ENCODE measurements at places on chromosomes 13 and 19.

- DNase-seq, result no peak
Observed at GRCh38 chr13:113404723-113405471, 41.0 kb upstream of the GRTP1 start.

- peak; percentile 28 for DNase-seq
Observed at GRCh38 chr13:107743983-107744382, 471.4 kb downstream of the LIG4 start.

- DNase-seq, result no peak
Observed at GRCh38 chr19:1079566-1080111, 12.7 kb downstream of the ARHGAP45 start.

- DNase-seq, result peak; percentile 96
Observed at GRCh38 chr13:51590971-51591627, 6.8 kb downstream of the WDFY2 start.

DNA sequence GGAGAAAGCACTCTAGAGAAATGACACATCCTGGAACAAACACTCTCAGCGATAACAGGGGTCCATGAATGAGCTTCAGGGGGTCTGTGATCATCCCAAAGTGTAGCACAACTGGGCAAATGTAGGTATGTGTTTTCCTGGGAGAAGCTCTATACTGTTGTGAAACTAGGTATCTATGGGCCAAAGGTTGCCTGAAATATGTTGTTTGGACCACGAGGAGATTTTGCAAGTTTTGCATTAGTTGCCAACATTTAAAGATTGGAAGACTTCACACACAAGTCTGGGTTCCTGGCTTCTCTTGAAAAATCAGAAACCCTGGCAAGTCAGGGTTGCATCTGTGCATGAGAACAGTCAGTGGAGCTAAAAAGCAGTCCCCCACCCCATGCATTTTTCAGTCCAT is 26.7 kb upstream of the POU2F2 start:
- DNase-seq, result no peak

DNA sequence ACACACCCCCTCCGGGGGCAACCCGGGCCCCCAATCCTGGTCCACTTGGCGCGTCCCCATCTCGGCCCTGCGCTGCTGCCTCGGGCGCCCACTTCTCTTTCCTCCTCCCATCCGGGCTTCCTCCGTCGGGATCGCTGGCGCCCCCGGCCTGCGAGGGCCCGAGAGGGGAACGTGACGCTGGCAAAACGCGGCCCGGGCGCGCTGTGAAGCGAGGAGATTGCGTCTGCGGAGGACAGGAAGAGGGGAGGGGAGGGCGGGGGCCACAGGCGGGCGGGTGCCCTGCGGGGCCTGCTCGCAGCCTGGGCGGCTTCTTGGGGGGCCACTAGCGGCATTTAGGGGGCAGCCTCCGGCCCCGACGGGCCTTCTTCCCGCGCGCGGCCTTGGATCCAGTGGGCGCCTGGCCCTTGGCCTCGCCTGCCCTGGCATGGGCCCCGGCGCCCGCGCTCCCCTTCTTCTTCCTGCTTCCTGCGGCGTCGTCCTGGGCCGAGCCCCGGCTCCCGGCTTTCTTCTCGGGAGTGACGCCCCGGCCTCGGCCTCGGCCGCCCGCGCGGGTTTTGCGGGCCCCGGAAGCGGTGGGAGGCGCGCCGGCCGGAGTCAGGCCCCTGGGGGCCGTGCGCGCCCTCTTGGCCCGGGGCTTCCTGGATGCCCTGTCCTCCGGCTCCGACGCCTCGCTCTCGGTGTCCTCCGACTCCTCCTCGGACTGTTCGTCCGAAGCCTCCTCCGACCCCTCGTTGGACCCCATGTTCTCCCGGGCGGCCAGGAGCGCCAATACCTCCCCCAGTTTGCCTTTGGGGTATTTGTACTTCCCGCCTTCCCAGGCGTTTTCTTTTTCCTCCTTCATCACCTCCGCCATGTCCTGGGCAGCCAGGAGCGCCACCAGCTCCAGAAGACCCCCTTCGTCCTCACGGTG is 2.2 kb downstream of the PNMA8B start:
- no peak for DNase-seq

DNA sequence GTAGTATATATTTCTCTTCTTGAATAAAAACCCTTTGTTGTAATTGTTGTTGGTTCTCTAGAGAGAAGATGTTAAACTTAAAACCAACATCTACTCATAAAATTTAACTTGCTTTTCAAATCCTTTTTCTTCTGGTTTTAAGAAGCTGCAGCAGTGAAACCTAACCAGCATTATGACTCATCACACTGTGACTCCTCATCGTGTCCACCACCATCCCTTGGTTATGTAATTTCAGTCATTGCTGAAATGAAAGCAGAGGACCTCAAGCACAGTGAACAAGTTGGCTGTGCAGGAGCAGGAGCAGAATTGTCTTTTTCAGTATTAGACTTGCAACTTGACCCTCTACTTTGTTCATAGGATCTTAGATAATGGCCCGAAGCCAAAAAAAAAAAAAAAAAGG is 64.9 kb upstream of the HTR2A start:
- DNase-seq, result peak; percentile 41

GRCh38 chr19:54572696-54573311 is 786 bp upstream of the LILRA2 start:
- DNase-seq, result no peak

- DNase-seq, result no peak
Observed at GRCh38 chr19:5580161-5580571, 12.4 kb upstream of the TINCR start.

DNA sequence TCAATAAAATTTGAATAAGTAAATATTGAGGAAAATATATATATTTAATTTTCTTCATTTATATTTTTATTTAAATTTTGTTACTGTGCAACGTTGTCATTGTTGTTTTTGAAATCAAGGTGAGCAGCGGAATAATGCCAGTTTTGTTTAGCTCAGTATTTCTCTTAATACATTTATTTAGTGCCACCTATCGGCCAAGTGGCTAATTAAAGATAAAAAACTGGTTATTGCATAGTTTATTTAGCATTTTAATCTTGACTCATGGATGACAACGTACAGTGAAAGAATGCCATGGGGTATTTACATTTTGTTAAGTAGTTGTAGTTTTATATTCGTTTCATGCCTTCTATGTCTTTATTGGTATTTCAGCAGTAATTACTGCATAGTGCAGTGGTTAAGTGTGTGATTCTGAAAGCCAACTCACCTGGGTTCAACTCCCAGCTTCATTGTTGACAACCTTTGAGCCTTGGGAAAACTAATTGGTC is 265.9 kb downstream of the MYO16 start:
- no peak for DNase-seq

DNA sequence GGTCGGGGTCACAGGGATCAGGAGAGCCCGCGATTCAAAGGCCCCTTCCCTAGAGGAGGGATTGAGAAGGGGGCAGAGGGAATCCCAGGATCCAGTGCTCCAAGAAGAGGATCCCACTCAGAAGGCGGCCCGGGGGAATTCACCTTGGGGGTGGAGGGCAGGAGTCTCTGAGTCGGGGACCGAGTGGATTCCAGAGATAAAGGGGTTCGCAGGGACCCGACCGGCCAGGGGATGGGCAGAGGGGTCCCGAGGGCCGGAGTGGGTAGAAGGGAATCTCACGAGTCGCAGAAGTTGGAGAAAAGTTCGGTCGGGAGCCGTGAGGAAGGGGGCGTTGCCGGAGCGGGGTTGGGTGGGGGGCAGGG is 261 bp downstream of the PRKD2 start:
- DNase-seq, result no peak

DNA sequence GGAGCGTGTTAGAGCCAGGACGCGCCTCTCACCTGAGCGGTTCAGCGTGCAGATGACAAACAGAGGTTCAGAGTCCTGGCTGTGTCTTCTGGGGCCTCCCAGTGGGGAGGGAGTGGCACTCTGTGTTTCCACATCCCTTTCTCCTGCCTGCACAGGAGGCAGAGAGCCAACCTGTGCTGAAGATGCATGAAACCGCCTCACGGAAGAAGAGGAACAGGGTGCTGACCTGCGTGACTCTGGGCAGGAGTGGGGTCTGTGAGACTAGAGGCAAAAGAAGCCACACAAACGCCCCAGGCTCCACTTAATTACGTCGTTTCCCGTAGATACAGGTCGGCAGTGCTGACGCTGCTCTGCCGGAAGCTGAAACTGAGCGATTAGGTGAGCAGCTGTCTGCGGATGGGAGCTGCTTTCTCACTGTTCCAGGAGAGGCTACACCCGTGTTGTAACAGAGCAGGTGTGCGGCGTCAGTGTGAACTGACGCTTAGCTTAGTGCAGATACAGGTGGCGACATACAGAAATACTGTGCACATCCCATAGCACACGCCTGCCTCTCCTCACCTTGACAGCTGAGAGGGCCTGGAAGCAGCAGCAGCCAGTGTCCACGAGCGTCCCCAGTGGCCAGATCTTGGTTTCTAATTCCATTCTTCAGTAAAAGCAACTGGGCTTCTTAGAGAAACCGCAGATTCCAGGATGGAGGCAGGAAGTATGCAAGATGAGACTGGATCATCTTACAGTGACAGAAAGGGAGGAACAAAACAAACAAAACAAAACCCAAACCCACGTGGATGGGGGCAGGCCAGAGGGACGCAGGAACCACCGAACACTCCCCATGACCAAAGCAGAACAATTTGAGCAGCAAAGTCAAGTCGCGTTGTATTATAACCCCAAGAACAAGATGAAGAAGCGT is 37.7 kb upstream of the MCF2L start:
- peak; percentile 37 for DNase-seq

DNA sequence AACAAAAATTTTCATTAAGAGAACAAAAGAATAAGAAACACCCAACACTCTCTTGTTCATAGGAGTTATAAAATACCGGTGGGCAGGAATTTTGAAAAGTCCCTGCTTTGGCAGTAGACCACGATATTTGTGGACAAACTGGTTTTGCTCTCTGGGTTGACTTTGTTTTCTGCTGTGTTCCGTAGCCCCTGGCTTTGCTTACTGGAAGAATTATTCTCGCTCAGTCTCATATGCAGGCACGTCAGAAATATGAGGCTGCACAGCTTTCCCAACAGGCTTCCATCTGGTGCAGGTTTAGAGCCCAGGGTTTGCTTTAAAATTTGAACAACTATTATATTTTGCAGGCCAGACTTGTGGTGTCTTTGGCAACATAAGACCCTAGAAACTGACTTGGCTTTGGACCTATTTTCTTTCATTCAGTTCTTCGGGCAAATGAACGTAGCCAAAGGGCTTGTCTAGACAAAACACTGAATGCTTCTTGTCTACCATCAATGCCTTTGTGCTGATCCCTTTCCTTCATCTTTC is 2012.6 kb downstream of the PCDH9 start:
- no peak for DNase-seq

DNA sequence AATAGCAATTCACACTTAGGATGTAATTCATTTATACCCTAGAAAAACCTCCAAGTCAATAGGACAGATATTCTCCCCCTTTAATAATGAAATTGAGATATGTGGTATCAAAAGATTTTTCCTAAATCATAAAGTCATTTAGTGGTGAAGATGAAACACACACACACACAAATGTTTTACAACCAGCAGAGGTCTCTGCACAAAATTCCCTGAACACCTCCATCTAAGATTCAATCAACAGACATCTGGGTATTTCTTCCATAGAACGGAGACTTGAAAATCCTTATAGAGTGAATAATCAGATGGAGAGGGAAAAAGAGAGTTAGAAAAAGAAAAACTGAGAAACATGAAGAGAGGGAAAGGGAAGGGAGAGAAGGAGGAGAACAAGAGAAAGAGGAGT is 52.8 kb downstream of the MYCBP2 start:
- no peak for DNase-seq

DNA sequence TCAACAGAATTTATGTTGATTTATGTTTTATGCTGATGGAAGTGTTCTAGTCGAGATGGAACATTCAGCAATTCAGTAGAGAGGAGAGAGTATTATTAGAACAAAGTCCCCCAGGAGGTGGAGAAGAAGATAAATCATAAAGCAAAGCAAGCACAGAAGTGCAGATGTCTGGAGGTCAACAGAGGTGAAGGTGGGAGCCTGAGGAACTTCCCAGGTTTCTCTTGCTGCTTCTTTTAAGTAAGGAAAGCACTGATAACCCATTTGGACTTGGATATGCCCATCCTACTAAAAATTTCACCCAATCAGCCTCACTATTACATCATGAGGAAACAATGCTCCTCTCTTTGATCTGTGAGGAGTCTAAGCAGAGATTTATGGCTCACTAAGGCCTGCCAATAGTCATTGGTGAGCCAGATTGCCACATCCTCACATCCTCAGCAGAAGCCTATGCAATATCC is 98.8 kb downstream of the EPSTI1 start:
- no peak for DNase-seq

DNA sequence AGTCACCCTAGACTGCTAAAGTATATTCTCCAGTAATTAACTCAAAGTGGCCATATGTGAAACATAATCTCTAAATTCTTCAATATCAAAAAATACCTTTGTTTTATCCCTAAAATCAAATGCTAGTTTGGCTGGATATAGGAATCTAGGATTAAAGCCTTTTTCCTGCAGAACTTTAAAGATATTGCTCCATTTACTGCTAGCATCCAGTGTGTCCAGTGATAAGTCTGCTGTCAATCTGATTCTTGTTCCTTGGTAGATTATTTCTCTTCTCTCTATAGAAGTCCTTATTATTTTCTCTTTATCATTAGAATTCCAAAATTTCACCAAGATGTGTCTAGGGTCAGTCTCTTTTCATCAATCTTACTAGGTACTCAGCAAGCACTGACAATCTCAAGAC is 384.6 kb downstream of the FGF14 start:
- no peak for DNase-seq

DNA sequence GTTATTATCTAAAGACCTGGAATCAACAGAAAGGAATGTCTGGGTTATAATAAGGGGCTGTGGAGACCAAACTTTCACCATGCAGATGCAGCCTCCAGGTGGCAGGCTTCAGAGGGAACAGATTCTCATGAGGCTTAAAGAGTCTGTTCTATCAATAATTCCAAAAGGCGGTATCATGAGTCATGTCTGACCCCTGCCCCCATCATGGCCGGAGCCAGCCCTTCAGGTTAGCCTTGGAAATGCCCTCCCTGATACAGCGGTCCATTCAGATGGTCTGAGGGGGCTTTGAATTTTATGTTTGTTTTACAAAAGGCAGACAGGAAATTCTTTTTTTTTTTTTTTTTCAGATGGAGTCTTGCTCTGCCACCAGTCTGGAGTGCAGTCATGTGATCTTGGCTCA is 21.7 kb upstream of the LAMP1 start:
- no peak for DNase-seq

DNA sequence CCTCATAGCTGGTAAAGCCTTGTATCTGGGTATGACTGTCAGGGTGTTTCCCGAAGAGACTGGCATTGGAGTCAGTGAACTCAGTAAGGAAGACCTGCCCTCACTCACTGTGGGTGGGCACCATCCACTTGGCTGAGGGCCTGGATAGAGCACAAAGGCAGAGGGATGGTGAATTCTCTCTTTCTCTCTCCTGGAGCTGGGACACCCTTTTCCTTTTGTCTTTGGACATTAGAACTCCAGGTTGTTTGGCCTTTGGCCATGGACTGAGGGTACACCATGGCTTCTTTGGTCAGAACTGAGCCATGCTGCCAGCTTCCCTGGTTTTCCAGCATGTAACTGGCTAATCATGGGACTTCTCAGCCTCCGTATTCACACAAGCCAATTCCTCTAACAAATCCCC is 4.6 kb upstream of the CEACAM1 start:
- DNase-seq, result no peak

DNA sequence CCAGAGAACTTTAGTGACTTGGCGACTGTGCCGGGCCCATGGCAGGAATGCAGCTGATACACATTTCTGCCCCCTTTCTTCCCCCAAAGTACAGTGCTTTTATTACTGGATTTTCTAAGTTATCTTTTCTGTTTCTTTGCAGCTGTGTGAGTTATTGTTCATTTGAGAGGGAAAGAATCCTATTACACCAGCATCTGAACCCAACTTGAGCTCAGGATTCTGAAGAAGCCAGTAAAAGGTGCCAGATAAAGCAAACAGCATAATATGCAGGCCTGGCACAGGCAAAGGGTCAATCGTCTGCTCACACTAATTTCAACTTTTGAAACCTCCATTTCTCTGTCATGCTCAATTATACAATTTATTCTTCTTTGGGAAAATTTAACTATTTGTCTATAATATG is 93.9 kb downstream of the DOCK9 start:
- no peak for DNase-seq

All from BJ (cell line).